ENCODE measurements at places on chromosomes 6 and 20.

GRCh38 chr6:126440923-126441322 is 101.0 kb downstream of the CENPW start:
- DNase-seq: no peak

DNA sequence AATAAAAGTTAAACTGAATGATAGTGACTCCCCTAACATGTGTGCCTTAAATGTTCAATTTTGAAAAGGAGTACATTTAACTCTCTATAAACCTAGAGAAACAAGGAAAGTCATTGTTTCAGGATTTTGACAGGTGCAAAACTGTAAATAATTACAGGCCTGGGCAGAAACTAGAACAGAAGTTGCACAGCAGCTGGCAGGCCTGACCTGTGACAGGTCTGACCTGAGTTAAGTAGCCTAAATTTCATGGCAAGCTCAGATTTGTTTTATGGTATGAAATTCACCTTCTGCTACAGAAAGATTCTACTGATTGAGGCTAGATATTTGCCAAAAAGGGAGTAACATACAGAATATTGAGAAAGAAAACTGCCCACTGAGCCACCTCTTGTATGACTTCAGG is 166.1 kb downstream of the CDKAL1 start:
- DNase-seq: no peak

DNA sequence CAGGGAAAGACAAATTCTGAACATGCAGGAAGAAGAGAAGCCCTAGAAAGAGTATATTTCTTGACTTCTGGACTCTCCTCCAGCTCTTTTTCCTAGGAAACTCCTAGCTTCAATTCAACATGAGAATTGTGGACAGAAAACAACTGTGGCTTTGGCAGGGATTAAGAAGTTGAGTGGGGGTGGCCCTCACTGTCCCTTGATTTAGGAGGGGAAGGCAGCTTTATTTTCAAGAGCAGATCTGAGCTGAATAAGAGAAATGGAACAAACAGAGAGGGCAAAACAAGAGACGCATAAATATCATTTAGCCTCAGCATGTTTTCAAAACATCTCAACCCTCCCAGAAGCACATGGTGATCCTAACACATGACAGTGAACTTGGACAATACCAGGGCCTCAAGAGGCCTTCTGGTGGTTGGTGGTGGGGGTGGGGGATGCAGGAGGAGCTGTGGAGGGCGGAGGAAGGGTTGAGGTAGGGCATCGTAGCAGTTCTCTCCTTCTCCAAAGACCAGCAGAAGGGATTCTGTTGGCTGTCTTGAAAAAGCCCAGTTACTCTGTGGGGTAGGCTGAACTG is 21.1 kb upstream of the TAGAP start:
- DNase-seq: no peak

- no peak for DNase-seq
Observed at GRCh38 chr6:103617642-103618041, 1242.1 kb downstream of the HACE1 start.

DNA sequence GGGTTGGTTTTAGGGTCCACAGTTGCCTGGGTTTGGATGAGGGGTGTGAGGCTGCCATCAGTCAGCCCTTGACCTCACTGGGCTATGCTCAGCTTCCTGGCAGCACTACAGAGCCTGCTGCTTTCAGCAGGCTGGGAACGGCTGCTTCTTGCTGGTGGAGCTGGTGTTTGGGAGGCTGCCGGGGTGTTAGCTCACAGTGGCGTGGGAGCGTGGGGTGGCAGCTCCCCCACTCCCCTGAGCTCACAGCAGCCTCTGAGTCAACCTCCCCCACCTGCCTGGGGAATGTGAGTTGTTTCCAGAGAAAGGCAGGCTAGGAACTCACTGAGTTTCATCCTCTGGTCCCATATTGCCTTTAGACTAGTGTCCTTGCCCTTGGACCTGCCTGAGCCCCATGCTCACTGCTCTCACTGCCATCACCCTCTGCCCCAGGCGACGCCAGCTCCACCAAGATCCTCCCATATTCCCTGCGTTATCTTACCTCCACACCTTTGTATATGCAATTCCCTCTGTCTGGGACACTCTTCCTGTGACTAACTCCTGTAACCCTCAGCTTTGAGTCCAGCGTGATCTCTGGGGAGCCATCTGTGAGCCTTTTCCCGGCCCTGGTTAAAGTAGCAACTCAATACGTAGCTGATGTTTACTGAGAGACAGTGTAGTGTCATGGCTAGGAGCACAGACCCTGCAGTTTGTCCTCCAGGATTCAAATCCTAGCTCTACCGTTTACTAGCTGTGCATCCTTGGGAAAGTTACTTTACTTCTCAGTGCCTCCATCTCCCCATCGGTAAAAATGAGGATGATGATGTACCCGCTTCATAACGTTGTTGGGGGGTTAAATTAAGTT is 34.8 kb downstream of the PPP1R16B start:
- no peak for DNase-seq

GRCh38 chr6:17790489-17790888 is 83.8 kb upstream of the NUP153 start:
- DNase-seq: no peak

DNA sequence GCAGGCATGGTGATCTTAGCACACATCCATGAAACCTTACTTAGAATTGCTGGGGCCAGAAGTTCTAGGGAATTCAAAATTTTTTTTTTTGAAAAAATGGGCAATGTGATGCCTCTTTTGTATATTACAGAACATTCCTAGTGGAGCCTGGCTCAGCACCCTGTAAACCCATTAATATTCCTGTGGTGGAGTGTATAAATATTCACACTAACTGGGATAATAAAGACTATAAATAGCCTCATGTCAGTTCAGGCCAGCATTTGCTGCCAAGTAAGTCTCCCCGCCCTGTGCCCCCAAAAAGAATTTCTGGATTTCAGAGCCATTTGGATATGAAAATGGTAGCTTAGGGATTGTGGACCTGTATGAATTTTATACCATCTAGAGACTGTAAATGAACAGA is 14.8 kb downstream of the BANF2 start:
- DNase-seq: no peak

GRCh38 chr6:125066140-125066539 is 87.4 kb upstream of the TPD52L1 start:
- no peak for DNase-seq

- DNase-seq: no peak
Observed at GRCh38 chr6:89763550-89763949, 56.0 kb downstream of the MDN1 start.

- no peak for DNase-seq
Observed at GRCh38 chr20:64104667-64105451, 2.5 kb downstream of the NPBWR2 start.

- no peak for DNase-seq
Observed at GRCh38 chr6:56815436-56815835, 139.5 kb upstream of the BEND6 start.

- DNase-seq: no peak
Observed at GRCh38 chr20:62900692-62901584, 25.4 kb downstream of the DIDO1 start.

DNA sequence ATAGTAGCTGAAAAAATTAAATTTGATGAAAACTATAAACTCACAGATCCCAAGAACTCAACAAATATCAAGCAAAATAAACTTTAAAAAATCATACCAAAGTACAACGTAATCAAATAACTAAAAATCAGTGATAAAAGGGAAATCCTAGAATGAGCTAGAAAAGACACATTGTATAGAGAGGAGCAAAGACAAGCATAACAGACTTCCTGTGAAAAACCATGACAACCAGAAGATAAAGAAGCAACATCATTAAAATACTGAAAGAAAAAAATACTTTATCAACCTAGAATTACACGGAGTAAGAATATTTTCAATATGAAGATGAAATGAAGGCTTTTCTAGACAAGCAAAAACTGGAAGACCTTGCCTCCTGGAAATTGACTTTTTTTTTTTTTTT is 9.8 kb downstream of the MUC22 start:
- no peak for DNase-seq

DNA sequence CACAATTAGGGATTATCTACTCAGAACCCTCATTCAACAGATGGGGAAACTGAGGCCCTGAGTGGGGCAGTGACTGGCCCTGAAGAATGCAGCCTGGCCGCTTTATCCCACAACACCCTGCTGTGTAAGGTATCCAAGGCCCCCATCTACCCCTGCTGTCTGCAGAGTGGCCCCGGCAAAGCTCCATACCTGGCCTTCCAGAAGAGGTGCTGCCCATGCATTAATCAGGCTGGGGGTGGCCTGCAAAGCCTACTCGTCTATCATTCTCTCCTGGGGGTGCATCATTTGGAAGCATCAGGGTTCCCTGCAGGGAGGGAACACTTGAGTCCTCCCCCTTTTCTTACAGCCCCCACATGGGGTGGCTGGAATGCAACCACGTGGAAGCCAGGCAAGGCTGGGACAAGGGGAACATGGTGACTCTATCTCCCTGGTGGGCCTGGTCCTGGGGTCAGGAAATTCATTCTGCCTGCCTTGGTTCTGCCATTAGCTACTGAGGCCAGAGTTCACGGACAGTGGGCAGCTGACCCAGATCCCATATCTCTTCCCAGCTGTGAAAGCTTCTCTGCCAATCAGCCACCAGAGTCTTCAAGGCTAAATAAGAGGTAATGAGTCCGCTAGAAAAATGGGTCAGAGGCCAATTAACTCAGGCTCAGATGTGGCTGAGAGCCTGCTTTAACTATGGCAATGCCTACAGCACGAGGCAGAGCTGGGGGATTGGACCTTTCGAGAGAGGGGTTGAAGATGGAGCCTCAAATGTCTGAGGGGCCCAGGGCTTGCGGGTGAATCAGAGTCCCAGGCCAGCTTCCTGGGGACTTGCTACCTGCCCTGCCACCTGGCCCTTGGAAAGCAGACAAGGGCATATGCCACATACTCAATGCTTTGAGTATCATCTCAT is 72.3 kb upstream of the TOX2 start:
- DNase-seq: no peak
